ENCODE measurements at places on chromosomes 13 and 19. TPM values are rescaled to one million over a fixed set of nuclear protein-coding genes. Genes with fewer than 3 reads are reported as not detected.

DNA sequence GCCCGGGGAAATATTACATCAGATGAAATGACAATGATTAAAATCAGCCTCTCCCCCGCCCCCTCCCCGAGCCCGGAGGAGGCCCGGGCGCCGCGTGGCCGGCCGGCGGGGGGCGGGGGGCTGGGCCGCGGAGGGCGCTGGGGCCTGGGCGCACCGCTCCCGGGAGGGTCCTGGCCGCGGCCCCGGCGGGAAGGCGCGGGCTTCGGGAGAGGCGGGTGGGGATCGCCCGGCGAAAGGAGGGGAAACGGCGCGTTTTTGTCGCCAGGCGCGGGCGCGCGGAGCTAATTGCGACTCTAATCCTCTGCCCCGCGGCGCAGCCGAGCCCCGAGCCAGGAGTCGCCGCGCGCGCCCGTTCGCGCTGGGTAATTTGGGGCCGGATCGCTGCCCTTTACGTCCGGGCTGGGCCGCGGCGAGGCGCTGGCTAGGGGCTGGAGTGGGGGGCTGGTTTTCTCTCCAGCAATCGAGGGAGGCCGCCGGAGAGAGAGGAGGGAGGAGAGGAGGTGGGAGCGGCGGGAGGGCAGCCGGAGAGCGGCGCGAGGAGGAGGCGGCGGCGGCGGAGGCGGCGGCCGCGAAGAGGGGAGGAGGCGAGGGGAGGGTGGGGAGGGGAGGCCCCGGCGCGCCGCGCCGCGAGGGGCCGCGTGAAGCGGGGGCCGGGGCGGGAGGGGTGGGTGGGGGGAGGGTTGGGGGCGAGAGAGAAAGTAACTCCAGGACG, at the start of gene KCTD15:
Gene KCTD15, plus strand, starts transcription at position 707 of the 712 bp plus-strand sequence. CDS start 3,585 bp downstream, outside the sequence.
- H3K4me3 ChIP-seq = peak within 1 kb of the TSS; percentile 63
- peaks cover 9% of the 10 kb centered on the region for H3K36me3 ChIP-seq
- peak; percentile 31 for DNase-seq
- H3K4me1 ChIP-seq = peaks cover 2% of the 10 kb centered on the region
- H3K27me3 ChIP-seq = peaks cover 7% of the 10 kb centered on the region

DNA sequence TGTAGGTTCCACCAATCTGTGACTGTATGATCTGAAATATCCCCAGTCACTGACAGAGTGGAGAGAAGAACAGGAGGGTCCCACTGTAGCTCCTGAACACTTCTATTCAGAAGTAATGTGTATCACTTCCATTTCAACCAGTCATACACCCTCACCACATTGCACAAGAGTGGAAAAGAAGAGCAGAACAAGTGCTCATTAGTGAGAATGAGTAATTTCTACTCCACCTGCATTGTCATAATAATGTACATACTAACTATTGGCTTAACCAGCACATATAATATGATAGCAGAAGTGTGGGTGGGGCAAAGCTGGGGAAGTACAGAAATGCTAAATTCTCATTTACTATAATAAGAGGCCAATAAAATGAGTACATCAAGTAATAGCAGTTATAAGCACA, 342.7 kb downstream of the LMO7 start:
- no peaks in the 10 kb centered on the region for H3K4me1 ChIP-seq
- H3K27ac ChIP-seq = no peak overlapping the region
- H3K4me3 ChIP-seq = no peak overlapping the region

- no peaks in the 10 kb centered on the region for H3K27me3 ChIP-seq
- no peak for DNase-seq
- peak overlapping the region; percentile 11 for H3K27ac ChIP-seq
- no peaks in the 10 kb centered on the region for H3K36me3 ChIP-seq
Observed at GRCh38 chr19:42422901-42423461, 4.2 kb downstream of the LIPE start.

DNA sequence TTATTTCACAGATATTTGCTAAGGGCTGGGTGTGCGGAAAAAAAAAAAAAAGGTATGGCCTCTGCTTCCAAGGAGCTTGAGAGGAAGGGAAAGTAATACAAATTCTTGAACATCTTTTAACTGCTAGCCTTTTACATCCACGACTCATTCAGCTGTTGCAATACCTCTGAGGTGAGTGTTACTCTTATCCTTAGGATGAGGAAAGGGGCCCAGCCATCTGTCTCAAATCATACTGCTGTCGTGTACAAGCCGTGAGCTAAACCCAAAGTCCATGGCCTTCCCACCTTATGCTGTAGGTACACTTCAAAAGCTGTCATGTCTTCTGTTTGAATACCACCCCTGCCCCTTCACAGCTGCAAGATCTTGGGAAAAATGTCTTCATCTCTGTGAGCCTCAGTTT, 146.8 kb downstream of the KCNRG start:
- no peaks in the 10 kb centered on the region for H3K36me3 ChIP-seq
- H3K27ac ChIP-seq = no peak overlapping the region
- peak; percentile 44 for DNase-seq
- H3K4me1 ChIP-seq = no peaks in the 10 kb centered on the region
- H3K27me3 ChIP-seq = no peaks in the 10 kb centered on the region

- H3K4me3 ChIP-seq = no peak overlapping the region
- no peak overlapping the region for H3K27ac ChIP-seq
- H3K27me3 ChIP-seq = no peaks in the 10 kb centered on the region
- peaks cover 2% of the 10 kb centered on the region for H3K4me1 ChIP-seq
- DNase-seq = no peak
- H3K36me3 ChIP-seq = peaks cover 2% of the 10 kb centered on the region
Observed at GRCh38 chr13:100091391-100091790, 2.5 kb downstream of the PCCA start.

DNA sequence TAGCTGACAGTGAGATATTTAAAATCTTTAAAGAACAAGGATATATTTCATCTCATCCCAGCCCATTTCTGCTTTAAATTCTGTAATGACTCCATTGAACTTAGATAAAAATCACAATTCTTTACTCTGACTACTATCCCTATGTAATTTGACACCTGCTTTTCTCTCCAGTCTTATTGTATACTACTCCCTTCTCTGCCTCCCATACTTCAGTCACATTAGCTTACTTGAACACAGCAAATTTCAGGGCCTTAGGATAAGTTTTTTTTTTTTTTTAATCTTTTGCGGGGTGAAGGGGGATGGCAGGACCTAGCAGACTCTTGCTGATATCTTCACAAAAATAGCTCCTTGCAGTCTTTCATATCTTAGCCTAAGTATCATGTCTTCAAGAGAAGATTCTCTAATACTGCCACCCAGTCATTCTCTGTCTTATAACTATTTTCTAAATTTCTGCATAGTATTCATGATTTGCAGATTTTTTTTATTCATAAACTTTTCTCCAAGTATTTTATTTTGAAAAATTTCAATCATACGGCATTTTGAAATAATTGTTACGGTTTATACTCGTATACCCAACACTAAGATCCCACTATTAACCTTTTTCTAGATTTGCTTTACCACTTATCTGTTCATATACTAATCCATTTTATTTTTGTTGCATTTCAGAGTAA, 151.4 kb downstream of the PCCA start:
- H3K27me3 ChIP-seq = no peaks in the 10 kb centered on the region
- no peak overlapping the region for H3K27ac ChIP-seq
- no peaks in the 10 kb centered on the region for H3K36me3 ChIP-seq
- H3K4me1 ChIP-seq = no peaks in the 10 kb centered on the region
- DNase-seq = peak; percentile 19
- H3K4me3 ChIP-seq = no peak overlapping the region

DNA sequence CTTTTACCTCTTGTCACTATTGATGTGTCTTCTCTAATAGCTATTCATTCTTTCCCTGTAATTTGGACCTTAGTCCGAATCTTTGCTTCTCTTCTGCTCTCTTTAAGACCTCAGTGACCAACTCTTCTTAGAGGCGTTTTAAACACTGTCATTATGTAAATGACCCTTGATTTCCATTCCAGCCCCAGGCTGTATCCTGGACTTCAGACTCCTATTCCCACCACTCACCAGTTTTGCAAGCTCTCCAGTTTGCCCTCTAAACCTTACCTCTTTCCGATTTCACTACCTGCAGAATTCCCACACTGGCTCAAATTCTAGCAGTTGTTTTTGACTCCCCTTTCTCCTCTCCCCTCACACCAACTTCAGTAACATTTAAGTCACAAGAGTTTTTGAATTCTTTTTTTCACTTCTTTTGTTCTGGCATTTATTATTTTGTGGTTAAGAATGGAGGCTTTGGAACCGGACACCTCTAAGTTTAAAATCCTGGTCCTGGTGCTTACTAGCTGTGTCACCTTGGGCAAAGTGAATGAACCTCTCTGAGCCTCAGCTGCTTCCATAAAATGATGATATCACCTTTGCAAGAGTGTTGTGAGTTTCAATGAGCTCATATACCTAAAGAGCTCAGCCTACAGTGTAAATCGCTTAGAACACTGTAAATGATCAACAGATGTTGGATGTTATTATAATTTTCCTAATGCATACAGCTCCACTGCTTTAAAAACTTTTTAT, 13.6 kb upstream of the HMGB1 start:
- no peaks in the 10 kb centered on the region for H3K4me1 ChIP-seq
- H3K27me3 ChIP-seq = peaks cover 2% of the 10 kb centered on the region
- no peak overlapping the region for H3K27ac ChIP-seq
- H3K36me3 ChIP-seq = no peaks in the 10 kb centered on the region

GRCh38 chr13:51841732-51842131, 3.2 kb downstream of the TMEM272 start:
- no peak overlapping the region for H3K4me3 ChIP-seq
- no peaks in the 10 kb centered on the region for H3K4me1 ChIP-seq

- H3K27me3 ChIP-seq = no peaks in the 10 kb centered on the region
- DNase-seq = peak; percentile 53
- no peaks in the 10 kb centered on the region for H3K36me3 ChIP-seq
- no peak overlapping the region for H3K27ac ChIP-seq
- H3K4me1 ChIP-seq = peaks cover 12% of the 10 kb centered on the region
- H3K4me3 ChIP-seq = no peak overlapping the region
Observed at GRCh38 chr13:21964686-21965085, 293.8 kb downstream of the FGF9 start.

- peaks cover 8% of the 10 kb centered on the region for H3K27me3 ChIP-seq
- H3K27ac ChIP-seq = no peak overlapping the region
- no peak for DNase-seq
Observed at GRCh38 chr19:49890349-49891311, 6.1 kb downstream of the IL4I1 start.

The SLC27A1 gene
- polyA plus RNA-seq = 12.9 TPM

The PRR19 gene
- polyA plus RNA-seq = 1.6 TPM

The GPR4 gene
- polyA plus RNA-seq = 0.02 TPM
